ENCODE measurements at places on chromosomes 4 and X. TPM values are rescaled to one million over a fixed set of nuclear protein-coding genes. Genes with fewer than 3 reads are reported as not detected.

GAGE1 gene
- not detected for total RNA-seq

CXCL9 gene
- not detected for total RNA-seq

RHOXF1 gene
- not detected for total RNA-seq

STK26 gene
- 0.78 TPM for total RNA-seq

NAT8L gene
- total RNA-seq, result 11.4 TPM

IL3RA gene
- total RNA-seq, result 0.94 TPM

SSX1 gene
- not detected for total RNA-seq

EDNRA gene
- 9.7 TPM for total RNA-seq

DNA sequence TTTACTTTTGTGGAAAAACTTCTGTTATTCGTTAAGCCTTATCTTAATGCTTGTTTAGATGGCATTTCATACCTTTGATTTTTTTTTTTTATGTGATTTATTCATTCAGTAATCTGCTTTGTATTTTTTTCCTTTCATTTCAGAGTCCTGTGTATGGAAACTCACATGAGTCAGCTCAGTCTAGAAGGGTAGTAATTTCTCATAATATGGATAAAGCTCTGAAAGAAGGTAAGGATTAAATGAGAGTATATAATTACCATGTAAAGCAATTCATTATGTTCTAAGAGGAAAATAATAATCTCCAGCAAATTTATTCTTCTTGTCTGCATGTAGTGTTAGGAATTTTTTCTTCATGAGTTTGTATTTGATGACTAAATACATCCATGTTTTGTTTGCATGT lies 37.8 kb downstream of the SNX25 start:
- DNase-seq, result no peak

DNA sequence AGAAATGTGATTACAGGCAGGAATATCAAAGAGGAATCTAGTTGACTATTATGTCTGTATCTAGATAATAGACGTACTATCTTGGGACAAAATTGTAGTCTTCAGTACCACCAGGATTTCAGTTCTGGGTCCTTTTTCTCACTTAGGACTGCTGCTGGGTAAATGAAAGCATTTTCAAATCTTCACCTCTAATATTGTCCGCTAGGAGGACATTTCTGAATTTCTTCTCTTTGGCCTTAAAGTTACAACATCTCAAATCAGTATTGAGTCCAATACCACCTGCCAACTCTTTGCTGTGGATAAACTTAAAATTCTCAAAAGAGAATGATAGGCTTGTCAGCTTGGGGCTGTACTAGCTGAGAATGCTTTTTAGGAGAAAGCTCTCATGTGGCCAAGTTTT lies 6.0 kb downstream of the FGF16 start:
- DNase-seq, result no peak

DNA sequence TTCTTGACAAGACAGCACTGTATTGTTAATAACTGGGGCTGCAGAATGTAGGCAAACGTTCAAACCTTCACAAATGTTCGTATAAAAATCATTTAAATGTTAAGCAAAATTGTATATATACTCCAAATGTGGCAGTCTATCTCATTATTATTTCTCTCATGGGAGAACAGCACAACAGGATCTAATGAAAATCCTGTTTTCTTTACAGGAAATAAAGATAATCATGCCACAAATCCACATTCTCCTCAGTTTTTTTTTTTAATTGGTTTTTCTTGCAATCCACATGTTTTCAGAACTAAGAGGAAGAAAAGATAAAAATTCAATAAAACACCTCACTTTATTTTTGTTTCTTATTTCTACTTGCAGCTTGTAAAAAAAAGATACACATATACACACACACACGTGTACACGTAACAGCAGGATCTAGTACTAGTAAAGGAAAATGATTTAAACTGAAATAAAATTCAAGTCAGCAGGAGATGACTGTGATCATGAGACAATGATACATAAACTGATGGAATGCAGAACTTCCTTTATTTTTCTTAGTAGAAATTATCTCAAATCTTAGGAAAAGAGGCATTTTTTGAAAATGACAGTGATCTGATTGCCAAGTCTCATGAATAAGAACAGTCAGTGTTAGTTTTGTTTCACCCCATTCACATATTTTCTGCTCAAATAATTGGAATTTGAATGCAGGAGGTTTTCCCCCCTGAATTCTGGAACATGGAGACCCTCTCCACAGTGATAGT lies 11.3 kb downstream of the APBB2 start:
- no peak for DNase-seq

GRCh38 chr4:54238389-54238788 lies 9.3 kb downstream of the PDGFRA start:
- no peak for DNase-seq

- no peak for DNase-seq
Measured at GRCh38 chr4:128311659-128312403, 24.2 kb upstream of the PGRMC2 start.

DNA sequence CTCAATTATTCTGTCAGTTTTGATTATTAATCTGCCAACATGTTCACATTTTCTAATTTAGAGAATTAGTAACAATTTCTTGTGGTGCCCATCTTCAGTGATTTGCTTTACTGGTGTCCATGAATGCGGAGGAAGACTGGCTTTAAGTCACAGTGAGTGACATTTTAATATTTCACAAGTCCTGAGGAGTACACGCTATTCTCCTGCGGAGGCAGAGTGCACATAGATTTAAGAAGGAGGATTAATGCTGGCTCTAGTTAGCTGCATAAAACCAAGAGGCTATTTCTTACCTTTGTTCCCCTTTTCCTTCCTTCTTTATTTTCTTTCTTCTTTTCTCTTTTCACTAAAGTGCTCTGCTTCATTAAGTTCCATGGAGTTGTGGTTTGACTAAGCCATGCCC lies 495.2 kb upstream of the IGFBP7 start:
- no peak for DNase-seq

- DNase-seq, result no peak
Measured at GRCh38 chr4:27916452-27917184, 1056.0 kb downstream of the STIM2 start.

GRCh38 chr4:174217273-174218126 lies 66.0 kb downstream of the FBXO8 start:
- no peak for DNase-seq

DNA sequence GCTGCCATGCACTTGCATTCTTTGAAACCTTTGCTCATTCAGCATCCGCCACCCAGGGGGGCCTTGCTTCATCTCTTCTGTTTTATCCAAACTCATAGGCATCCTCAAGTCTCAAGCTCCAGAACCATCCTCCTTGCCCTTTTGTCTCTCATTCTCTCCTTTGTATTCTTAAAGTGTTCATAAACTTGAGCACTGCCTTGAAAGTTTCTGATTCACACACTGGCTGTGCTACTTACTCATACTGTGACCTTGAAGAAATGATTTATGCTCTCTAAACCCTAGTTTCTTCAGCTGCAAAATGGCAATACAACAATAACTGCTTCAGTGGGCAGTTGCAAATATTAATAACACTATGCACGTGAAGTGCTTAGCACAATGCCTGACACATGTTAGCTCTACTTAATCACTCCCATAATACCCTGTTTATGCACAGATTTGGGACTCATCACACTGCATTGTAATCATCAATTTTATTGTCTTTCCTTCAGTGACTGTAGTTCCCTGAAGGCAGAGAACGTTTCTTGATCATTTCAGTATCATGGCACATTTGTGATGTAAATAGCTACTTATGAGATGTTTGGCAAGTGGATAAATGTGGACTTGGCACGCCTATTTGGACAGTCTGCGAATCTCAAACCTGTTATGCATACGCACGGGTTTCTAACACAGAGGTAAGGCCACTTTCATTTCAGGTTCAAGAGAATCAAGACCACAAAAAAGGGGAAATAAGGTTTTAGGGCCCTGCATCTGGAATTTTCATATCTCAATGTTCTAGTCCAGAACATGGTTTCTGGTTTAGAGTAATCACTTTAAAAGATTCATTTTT lies 291.0 kb downstream of the LDB2 start:
- DNase-seq, result no peak

DNA sequence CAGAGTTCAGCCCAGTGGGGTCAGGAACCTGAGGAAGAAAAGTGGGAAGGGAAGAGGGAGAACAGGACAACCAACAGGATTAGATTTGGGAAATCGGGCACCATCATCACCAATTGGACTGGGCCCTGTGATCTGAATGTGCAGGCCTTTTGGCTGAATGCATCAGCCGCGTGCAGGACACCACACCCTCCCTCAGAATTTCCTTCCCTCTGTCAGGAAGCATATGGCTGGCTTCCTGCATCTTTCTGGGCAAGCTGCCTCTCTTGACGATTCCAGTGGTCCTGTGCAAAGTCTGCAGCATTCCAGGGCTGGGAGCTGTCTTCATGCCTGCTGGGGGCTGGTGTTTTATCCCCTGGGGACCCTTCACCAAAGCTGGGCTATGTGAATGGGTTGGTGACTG lies 16.4 kb downstream of the MAGEA4 start:
- DNase-seq, result no peak

DNA sequence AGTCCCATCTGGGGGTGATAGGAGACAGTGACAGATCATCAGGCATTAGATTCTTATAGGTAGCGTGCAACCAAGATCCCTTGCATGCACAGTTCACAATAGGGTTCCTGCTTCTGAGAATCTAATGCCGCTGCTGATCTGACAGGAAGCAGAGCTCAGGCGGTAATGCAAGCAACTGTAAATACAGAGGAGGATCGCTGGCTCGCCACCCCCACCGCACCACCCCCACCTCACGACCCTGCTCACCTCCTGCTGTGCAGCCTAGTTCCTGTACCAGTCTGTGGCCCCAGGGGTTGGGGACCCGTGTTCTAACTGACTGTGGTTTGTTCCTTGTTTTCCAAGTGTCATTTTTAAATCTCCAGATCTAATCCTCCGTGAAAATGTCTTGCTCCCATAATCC lies 89.0 kb upstream of the MAPK10 start:
- no peak for DNase-seq

DNA sequence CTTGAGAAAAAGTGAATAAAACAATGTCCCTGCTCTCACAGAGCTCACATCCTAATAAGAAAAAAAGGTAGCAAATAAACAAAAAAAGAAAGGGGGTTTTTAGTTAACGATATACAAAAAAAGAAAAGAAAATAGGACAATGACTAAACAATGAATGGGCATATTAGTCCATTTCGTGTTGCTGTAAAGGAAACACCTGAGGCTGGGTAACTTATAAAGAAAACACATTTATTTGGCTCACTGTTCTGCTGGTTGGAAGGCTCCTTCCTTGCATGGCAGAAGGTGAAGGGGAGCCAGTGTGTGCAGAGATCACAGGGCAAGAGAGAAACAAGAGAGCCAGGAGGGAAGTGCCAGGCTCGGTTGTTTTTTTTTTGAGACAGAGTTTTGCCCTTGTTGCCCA lies 4.7 kb upstream of the KLF3 start:
- no peak for DNase-seq

DNA sequence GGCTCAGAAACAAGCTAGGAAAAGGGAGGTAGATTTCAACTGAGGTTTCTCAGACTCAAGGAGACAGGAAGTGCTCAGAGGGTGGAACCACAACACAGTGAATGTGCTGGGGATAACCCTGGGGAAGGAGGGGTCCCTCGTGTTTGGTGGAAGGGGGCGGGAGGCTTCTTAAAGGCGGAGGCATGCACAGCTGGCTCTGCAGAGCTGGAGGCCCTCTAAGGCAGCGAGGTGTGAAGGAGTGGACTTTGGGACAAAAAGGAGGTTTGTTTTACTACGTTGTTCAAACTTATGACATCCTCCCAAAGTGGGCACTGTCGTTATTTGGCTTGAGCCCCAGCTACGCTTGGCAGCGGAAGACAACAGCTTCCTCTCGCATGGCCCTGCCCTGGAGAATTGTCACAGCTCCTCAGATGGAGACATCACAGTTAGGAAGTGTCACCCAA lies 21.7 kb upstream of the MTM1 start:
- DNase-seq, result no peak

DNA sequence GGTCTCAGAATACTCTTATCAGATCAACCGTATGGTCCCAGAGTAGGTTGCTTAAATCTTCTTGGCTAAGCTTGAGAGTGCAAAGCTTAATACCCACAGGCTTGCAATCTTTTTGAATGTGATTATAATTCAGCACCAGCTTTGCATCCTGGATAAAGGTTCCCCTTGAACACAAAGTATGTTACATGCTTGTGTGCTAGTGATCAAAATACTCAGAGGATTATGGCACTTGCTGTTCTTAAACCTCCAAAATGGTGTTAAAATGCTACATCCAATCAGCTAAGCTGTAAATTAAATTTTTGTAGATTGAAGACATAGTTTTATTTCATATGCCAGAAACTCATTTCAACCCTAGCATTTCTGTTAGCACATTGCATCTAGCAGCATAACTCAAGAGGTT lies 812.2 kb upstream of the TENM3 start:
- DNase-seq, result no peak

DNA sequence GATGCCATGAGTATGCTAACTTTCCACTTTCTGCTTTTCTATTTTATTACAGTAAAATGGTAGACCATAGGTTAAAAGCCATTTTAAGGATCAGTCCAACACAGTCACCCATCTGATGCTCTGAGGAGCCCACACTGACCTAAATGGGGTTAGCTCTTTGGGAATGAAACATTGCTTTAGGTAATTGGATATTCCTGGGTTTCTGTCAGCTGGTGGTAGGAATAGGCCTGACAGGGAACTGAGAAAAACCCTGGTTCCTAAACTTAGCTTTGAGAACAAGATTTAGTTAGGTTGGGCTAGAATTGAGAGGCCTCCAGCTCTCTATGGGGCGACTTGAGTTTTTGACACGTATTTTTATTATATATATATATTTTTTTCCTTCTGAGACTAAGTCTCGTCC lies 40.4 kb downstream of the MCUB start:
- no peak for DNase-seq

DNA sequence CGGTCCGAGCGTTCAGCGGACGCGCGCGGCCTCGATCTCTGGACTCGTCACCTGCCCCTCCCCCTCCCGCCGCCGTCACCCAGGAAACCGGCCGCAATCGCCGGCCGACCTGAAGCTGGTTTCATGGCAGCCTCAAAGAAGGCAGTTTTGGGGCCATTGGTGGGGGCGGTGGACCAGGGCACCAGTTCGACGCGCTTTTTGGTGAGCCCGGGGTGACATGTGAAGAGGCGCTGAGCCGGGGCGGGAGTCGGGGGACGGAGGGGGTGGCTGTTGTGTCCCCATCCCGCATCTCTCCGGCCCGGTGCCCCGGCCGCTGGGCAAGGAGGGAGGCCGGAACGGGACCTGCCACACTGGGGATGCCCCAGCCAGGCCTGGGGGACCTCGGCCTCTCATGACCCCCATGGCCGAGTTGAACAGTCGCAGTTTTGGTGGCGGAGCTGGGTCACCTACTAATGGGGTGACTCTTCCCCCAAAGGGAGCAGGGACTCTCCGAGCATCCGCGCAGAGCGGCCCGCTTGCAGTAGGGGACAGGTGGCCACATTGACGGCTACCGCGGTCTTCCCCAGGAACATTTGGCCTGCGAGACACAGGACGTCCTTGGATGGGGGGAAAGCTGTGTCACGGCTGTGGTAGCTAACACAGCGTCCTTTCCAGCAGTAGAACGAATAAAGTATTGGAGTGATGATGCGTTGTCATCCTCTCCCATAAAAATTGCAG lies at the start of gene GK:
Gene GK, plus strand, starts transcription at position 9 of the 717 bp plus-strand sequence. Its CDS starts 115 bp downstream, at position 124.
- DNase-seq, result no peak

- no peak for DNase-seq
Measured at GRCh38 chr4:150130933-150131332, 52.7 kb downstream of the DCLK2 start.

GRCh38 chrX:102720237-102721168 lies at the start of gene GPRASP3:
TSS of gene GPRASP3 (plus strand) at chrX:102720743. CDS start at chrX:102748996, 28,253 bp downstream.
- peak; percentile 78 for DNase-seq

GRCh38 chrX:8981723-8982122 lies 52.2 kb downstream of the FAM9B start:
- no peak for DNase-seq

- no peak for DNase-seq
Measured at GRCh38 chr4:617644-618641, 7.4 kb upstream of the PDE6B start.

- no peak for DNase-seq
Measured at GRCh38 chrX:30275498-30275897, 28.6 kb downstream of the MAGEB1 start.

- no peak for DNase-seq
Measured at GRCh38 chr4:108072300-108072699, 82.6 kb downstream of the HADH start.
